ENCODE measurements at places on chromosomes 5 and 9.

DNA sequence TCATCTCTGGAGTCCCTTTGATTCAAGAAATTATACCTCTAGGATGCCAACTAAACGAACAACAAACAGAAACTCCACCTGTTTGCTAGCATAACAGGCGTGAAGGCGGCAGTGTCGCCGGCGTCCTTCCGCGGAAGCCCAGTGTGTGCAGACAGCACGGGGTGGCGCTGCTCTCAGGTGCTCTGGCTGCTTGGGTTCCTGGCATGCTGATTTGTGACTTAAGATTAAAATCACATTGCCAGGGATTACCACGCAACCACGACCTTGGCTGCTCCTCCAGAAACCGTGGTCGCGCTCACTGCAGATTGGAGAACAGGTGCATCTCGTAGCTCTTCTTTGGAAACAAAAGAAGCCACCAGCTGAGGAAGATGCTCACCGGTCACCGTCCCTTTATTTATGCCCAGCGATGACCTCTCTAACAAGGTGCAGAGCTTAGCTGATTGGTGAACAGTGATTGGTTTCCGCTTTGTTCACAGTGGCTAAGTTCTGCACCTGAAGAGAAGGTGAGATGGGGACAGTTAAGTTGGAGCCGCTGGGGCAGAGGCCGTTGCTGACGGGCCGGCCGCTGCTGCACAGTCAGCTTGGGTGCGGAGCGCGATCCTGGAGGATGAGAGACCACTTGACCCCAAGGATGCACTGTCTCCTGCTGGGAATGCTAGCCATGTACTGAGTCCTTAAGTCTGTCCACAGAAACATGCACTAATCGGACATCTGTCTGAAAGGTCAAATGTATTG, 232.3 kb downstream of the FANCC start:
- DNase-seq: no peak

DNA sequence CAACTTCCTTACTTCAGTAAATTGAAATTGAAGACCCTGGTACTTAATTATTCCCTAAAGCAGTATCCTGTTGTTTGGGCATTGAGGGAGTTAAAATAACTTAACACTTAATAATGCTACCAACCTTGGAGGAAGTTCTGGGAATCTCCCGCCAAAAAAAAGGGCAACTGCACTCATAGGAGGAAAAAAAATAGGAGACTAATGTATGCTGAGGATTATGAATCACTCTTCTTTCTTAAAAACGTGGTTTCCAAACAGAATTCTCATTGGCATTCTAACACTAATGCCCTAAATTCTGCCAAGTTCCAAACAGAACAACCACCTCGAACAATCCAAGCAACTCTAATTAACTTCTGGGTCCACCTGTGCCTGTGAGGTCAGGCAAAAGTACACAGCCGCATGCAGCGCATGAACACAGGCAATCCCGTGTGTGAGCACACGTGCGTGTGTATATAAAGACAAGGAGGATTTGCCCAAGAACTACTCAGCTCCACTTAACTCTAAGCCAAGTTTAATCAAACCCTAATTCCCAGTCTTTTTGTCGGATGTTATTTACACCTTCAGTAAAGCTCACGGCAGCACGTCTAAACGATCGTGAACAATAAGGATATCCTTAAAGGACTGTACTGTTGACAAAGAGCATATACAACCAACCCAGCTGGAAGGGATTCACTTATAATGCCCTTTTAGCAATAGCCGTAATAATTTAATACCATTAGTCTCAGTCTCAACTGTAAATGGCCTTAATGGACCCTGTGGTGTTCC, 78.4 kb downstream of the EBF1 start:
- no peak for DNase-seq

- DNase-seq: no peak
These were observed 38.0 kb downstream of the VAV2 start for GRCh38 chr9:133953976-133954709.

GRCh38 chr9:87671478-87671877, 54.4 kb upstream of the CTSL start:
- no peak for DNase-seq

GRCh38 chr9:128828719-128829452, 708 bp downstream of the SPOUT1 start:
- no peak for DNase-seq

GRCh38 chr9:82597241-82598203, 465.4 kb downstream of the RASEF start:
- no peak for DNase-seq

DNA sequence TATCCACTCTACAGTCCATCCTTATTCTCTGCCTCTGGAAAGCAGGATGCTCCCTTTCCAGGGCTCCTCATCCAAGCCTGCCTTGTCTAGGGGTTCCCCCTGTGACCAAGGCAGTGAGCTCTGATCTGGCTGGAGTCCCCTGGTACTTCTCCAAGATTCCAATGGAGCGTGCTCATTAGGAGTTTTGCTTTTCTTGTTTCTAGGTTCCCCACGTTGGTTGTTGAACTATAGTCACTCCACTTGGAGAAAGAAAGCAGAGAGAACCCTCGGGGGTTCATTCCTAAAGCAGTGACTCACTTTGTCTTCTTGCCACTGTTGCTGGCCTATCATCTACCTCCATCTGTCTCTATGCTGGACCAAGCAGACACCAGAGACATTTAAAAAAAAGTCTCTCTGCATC, 192.6 kb downstream of the TLE4 start:
- DNase-seq: no peak

DNA sequence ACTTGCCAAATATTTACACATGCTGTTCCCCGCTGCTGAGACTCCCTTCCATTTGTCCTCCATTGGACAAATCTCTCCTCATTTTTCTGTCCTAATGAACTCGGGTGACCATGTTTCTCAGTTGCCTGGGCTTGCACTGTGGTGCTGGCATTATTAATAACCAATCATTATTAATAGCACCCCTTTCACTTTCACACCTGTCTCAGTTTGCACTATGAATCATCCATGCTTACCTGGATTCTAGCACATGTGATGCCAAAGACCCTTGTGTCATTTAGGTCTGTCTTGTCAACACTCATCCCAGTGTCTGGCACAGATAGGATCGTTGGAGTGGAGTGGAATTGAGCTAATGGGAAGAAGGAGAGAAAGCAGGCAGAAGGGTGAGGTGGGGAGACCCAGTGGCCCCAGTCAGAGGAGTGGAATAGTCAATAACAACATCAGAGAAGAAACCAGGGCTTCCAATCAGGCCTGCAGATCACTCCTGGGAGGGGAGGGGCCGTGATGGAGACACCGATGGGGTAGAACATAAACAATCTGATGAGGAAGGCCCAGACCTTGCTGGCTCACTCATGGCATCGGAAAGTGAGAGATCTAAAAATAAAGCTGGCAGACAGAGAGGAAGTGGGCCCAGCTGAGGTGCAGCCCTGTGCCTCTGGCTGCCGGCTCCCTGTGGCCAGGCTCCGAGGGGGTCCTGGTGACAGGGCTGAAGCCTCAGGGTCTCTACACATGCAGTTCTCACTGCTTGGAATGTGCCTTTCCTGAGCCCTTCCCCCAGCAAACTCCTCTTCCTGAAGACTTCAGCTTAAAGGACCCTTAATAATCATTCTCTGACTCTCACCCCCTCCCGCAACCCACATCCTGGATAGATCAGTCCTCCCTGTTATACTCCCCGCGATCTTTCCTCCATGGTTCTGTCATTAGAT, 33.5 kb upstream of the CRB2 start:
- peak; percentile 71 for DNase-seq

GRCh38 chr9:70901746-70902145, 219.7 kb downstream of the TRPM3 start:
- DNase-seq: no peak

DNA sequence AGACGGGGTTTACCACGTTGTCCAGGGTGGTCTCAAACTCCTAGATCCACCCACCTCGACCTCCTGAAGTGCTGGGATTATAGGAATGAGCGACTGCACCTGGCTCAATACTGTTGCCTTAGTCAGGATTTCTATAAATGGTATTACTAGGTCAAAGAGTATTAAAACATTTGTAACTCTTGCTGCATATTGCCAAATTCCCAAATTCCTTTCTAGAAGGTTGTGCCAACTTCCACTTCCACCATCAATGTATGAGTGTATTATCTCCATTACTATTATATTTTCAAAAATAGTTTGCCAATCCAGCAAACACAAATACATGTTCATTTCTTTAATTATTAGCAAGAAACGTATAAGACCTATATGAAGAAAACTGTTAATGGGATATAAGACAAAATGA, 10.6 kb downstream of the PTGR1 start:
- no peak for DNase-seq

DNA sequence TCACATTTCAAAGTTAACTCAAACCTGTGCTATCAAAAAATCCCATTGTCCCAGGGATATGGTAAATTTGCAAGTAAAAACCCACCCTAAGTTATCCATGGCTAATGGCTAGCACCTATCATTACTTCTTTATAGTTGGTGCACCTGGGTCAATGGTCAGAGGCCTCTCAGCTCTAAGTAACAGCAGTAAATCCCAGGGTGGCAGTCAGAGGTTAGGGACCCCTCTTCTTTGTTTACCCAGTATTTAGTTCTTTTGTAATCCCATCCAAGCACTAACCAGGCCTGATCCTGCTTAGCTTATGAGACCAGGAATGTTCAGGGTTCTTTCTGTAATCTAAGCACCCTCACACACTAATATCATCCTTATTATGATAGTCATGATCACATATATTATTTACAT, 52.1 kb upstream of the WWC1 start:
- DNase-seq: no peak

- DNase-seq: no peak
These were observed 61.8 kb downstream of the FBXO38 start for GRCh38 chr5:148445578-148445977.

DNA sequence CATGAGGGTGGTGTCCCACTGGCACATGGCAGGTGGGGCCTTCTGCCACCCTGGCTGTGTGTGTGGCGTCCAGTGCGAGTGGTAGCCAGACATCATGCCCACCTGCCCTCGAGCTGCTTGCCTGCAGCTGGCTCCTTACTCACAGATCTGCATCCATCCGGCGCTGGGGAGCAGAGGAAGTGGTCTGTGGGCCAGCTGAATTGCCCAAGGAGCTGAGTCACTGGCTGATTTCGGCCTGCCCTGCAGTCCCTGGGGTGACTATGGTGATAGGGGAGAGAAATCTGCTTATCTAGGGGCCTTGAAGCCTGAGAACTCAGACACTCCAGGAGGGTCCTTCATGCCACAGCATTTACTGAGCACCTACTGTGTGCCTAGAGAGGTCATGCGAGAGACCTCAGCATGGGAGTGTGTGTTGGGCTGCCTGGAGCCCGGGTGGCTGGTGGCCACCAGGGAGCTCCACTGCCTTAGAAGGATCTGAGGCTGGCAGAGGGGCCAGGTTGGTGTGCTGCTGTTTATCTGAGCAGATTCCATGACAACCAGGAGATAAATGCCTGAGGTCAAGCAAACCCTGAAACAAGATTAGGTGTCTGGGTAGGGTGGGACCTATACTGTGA, 57.1 kb downstream of the SLC22A5 start:
- peak; percentile 73 for DNase-seq

- DNase-seq: no peak
These were observed 65.9 kb downstream of the CRB2 start for GRCh38 chr9:123421801-123422455.

GRCh38 chr9:86893811-86894490, 53.4 kb downstream of the GAS1 start:
- DNase-seq: no peak

GRCh38 chr5:80146046-80146445, 109.8 kb downstream of the SERINC5 start:
- DNase-seq: no peak

GRCh38 chr9:126398403-126399058, 71.9 kb downstream of the MVB12B start:
- DNase-seq: peak; percentile 78

- no peak for DNase-seq
These were observed 10.9 kb downstream of the CNTRL start for GRCh38 chr9:121085661-121086060.

DNA sequence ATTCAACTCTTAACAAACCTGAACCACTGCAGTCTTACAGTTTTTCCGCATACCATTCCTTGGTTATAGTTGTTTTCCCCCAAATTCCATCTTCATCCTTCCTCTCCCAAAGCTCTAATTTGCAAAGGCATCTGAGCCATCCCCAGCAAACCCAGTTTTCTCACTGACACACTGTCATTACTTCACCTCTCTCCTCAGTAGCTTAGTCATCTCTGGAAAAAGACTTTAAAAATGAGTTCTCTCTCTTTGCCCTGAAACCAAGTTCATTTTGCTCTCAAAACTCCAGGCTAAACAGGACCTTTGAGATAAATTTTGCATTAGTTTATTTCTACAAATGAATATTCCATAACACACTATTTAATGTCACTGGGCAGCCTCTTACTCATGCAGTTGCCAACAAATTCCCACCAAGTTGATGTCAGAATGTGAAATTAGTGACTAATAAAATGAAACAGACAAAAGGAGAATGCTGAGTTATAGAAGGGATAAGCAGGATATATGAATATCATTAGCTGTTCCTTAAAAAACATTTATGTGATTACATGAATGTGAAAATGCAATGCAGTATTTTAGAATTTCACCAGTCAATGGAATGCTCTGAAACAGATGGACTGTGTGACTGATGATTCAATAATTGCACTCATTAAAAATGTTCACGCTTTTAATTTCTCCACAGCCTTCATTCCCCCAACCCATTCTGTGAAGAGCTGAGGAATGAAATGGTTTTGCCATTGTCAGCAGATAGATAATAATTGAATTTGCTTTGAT, 107.4 kb upstream of the DMAC1 start:
- DNase-seq: no peak

DNA sequence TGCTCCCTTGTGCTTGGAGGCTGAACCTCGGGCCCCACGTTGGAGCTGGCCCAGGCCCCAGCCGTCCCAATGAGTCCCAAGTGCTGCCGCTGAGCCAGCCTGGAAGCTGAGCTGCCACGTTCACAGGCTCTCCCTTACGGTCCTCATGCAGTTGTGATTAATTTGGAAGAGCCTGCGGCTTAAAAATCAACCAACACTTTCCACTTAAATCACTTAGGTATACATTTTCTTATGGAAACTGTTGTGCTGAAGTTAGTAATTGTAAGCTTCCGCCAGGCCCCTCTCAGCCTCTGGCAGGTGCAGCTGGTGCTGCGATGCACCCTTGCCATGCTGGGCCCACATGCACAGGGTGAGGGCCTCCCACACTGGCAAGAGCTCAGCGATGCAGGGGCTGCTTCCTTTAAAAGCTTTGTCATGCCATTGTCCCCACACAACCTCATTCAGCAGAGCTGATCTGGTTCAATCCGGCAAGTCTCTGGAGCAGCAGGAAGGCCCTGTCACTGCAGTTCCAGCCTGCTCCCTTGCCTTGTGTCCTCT, 61.0 kb downstream of the IPPK start:
- no peak for DNase-seq

DNA sequence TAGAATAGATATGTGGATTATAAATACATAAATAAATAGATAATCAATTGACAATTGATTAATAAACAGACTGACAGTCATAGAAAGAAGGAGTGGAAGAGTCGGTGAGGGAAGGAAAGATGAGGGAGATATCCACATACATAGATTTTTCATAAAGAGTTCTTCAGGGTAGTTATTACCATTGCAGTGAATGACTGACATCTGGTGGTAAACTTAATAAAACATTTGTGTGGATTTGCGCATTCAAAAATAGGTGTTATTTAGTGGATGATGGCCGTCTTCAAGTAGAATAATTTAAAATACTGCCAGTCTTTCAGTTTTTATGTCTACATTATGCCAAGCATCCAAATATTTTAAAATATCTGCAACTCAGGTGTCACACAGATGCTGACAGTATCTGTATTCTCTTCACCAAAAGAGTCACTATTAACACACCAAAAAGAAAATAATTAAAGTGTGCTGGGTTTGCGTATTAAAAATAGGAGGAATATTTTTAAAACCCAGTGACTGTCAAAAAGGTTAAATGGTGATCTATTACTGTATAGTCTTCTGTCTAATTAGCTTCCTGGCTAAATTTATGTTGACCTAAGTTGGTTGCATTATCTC, 78.8 kb downstream of the GIN1 start:
- DNase-seq: peak; percentile 39

- no peak for DNase-seq
These were observed 48.8 kb upstream of the EDIL3 start for GRCh38 chr5:84433461-84433860.

Data from CD4-positive, alpha-beta T cell treated with Interleukin-17A for 1 hour (primary cell).